Activated naive CD4-positive, alpha-beta T cell (primary cell): ENCODE measurements at places on chromosomes 2 and 18.

- DNase-seq: no peak
These were observed 166.4 kb upstream of the EPB41L3 start for GRCh38 chr18:5710235-5710634.

GRCh38 chr2:191571163-191571769 is 106.7 kb upstream of the NABP1 start:
- no peak for DNase-seq

- DNase-seq: no peak
These were observed 3.8 kb upstream of the GPR55 start for GRCh38 chr2:230928701-230929380.

- no peak for DNase-seq
These were observed 19.5 kb upstream of the DARS1 start for GRCh38 chr2:136004965-136005364.

DNA sequence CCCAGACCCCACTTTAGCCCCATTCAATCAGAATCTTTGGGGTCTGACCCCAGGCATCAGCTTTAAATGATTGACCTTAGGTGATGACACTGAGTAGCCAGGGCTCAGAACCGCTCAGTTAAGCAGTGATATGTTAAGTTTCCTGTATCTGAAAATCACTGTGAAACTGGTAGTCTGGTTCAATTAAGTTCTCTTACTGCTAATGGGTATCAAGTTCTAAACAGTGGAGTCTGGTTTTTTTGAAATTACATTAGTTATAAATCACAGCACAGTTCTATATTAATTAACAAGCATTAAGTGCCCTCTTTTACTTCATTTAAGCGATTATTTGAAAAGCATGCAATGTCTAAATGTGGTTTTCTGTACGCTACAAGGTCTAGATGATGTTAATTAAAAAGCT is 117.9 kb downstream of the HAUS1 start:
- DNase-seq: no peak

DNA sequence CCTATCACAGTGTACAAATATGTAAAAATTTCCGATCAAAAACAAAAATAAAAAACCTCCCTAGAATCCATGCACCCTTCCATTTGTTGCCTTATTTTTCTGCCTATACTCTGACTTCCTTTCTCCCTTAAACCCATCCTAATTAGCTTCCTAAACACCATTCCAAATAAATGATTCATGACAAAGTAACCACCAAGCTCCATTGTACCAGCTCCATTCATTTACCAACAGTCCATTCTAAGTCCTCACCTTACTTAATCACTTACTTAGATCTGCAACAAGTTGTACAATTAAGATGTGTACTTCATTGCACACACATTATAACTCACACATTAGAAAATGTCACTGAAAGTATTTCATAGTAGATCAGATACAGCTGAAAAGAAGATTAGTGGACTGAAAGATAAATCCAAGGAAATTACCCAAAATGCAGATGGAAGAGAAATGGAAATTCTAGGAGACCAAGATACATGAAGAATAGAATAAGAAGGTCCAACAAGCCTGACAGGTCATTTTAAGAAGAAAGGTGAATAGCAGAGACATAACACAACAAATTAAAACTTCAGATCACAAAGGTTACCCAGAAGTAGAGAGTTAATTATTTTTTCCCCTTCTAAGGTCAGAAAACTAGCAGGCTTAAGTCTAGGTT is 154.6 kb downstream of the DYM start:
- DNase-seq: no peak

GRCh38 chr2:168587307-168587706 is 131.2 kb downstream of the CERS6 start:
- no peak for DNase-seq

DNA sequence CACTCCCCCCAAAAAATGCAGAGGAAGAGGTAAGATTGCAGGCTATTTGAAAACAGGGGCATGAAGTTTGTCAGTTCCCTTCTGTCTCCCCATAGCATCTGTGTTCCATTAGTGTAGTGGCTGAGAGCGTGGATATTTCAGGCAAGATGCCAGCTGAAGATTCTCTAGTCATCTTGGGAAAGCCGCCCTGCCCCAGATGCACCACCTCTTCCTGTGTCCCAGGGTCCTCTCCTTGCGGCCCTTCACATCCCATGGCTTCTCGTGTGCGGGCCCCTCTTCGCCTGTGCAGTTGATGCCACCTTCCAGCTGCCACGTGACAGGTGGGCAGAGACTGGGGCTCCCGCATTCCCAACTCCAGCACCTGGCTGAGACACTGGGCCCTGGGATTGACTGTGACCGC is 16.1 kb downstream of the TMEM127 start:
- DNase-seq: no peak

- no peak for DNase-seq
These were observed 105.4 kb upstream of the PIK3C3 start for GRCh38 chr18:41849632-41850031.

DNA sequence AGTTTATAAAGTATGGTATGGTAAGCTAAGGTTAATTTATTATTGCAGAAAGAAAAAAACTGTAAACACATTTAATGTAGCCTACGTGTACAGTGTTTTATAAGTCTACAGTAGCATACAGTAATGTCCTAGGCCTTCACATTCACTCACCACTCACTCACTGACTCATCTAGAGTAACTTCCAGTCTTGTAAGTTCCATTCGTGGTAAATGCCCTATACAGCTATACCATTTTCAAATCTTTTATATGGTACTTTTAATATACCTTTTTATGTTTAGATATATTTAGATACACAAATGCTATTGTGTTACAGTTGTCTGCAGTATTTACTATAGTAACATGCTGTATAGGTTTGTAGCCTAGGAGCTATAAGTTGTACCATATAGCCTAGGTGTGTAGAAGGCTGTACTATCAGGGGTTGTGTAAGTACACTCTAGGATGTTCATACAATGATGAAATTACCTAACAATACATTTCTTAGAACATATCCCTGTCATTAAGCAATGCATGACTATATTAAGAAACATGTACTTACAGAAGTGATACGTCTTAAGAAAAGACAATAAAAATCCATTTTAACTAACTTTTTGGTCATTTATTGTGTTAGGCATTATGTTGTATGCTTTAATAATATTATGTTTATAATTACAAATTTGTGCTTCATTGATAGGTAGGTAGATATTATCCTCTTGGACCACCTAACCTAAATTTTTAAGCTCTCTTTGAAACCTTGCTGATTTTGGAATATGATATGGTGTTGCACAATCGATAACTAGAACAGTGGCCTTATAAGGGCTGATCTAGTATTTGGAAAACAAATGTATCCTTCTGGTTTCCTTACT is 51.9 kb downstream of the VRK2 start:
- no peak for DNase-seq

DNA sequence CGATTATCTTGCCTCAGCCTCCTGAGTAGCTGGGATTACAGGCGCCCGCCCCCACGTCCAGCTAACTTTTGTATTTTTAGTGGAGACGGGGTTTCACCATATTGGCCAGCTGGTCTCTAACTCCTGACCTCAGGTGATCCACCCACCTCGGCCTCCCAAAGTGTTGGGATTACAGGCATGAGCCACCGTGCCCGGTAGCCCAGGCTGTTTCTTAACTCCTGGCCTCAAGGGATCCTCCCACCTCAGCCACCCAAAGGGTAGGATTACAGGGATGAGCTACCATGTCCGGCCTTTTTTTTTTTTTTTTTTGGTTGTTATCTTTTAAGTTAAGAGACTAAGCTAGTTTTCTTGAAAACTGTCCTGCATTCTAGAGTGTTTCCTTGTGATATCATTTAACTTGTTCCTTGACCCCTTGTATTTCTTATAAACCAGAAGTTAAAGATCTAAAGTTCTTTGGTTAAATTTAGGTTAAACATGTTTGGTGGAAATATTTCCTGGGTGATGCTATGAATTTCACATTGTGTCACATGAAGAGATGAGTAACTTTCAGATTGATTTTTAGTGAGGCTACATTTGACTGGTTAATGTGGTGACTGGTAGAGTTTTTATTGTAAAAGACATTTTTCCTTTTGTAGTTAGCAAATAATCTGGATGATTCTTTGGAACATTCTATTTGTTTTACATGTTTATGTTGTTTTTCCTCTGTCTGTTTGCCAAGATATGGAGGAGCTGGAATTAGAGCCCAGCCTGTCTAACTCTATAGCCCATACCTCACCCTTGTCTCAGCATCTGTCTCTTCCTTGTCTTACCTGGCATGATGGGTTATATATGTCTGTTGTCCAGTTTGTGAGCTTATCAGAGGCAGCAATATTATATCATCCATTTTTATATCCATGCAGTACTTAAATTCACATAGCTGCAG is 5.2 kb downstream of the NCAPH start:
- DNase-seq: no peak

DNA sequence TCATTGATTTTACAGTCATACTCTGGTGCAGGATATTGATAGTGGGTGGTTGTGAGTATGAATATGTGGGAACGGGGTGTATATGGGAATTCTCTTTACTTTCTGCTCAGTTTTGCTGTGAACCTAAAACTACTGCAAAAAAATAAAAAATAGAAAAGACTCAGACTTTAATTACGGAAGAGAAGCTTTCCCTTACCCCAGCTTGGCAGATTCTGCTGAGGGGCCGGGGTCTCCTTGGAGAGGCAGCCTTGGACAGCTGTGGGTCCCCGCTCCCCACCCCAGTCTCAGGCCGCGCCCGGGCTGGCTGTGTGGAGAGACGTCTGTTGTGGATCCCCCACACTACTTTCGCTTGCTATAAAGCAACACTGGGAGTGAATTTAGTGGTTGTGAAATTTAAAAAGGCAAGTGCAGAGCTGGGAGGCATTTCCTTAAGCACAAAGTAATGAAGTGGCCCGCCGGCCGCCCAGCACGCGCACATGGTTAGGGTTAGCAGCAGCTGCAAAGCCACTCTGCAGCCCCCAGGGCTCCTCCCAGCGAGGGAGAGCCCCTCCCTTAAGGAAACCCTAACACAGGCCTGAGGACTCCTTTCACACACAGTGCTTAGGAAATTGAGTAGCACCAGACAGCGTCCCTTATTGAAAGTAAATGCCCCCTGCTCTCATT is 102.4 kb downstream of the DDX1 start:
- DNase-seq: no peak

- DNase-seq: no peak
These were observed 245.0 kb upstream of the RND3 start for GRCh38 chr2:150732491-150732890.
